Glutamatergic neuron (in vitro differentiated cells): ENCODE measurements at places on chromosomes 4 and X.
A peak's percentile ranks its signal among the peaks of the same experiment; 100 is the strongest.

GRCh38 chrX:154712781-154713740, 37.8 kb downstream of the GAB3 start:
- no peak for DNase-seq

GRCh38 chr4:142095886-142096605, 459.7 kb downstream of the IL15 start:
- no peak for DNase-seq

DNA sequence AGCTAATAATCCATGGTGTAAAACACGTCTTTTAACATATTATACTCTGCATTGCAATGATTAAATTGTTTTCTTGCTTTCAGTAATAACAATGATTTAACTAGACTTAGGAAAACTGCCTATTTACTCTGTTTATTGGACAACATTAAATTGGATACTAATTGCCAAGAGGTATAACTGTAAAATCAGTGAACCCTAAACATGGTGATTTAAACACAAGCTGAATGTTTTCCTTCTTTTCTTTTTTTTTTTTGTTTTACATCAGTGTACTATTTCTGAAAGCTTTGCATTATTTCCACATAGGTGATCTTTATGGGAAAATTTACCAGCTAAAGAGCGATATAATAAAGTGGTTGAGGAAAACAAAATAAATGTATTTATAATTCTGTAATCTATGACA, 276.7 kb downstream of the PCDH7 start:
- DNase-seq, result no peak

DNA sequence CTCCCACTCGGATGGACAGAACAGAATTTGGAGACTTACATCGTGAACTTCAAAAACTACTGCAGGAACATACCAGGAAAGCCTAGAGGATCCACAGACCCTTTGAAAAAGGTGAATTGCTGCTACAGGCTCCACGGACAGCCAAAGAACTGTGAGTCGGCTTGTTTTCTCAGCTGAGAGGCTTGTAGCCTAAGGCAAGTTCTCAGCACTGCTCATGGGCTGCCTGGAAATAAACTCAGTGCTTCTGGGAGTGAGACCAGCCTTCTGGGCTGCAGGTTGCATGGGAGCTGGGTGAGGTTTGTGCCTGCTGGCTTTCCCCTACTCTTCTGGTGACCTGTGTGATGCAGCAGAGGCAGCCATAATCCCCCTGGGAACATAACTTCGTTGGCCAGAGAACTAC, 1397.6 kb downstream of the FAM133A start:
- no peak for DNase-seq

DNA sequence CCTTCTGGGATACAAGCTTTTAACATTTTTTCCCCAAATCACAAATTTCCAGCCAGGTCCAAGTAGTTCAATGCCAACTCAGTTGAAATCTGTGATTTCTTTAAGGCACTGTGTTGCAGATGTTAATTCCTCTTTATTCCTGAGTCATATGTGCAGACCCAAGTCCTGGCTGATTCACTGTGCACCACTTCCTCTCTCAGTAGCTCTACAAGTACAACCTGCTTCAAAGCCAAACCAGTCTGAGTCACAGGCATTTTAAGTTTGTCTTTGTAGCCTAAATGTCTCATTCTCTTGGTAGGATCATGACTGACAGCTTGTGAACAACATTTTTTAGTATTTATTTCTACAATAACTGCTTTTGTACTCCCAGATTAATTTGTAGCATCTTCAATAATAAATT, 165.6 kb upstream of the S100G start:
- DNase-seq, result no peak

GRCh38 chr4:41213625-41214135, 662 bp downstream of the APBB2 start:
- DNase-seq, result peak; percentile 71

DNA sequence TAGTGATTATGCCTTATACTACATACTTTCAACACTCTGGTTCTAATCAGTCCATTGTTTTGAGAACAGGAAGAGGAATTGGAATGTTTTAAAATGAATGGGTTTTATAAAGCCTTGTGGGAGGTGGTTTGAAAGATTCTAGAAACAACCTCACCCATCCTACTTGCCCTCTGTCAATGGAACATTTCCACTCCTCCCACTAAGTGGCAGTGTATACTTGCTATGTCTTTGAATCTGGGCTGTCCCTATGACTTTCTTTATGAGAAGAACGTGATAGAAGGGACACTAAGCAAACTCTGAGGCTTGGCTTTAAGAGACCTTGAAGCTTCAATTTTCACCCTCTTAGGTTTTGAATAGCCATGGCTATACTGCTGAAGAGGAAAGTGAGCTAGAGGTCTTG, 611.2 kb downstream of the PPP4R3C start:
- no peak for DNase-seq

GRCh38 chr4:22502895-22503814, 12.7 kb downstream of the ADGRA3 start:
- no peak for DNase-seq

- DNase-seq, result no peak
Measured at GRCh38 chr4:39568805-39569204, 41.6 kb upstream of the UGDH start.

DNA sequence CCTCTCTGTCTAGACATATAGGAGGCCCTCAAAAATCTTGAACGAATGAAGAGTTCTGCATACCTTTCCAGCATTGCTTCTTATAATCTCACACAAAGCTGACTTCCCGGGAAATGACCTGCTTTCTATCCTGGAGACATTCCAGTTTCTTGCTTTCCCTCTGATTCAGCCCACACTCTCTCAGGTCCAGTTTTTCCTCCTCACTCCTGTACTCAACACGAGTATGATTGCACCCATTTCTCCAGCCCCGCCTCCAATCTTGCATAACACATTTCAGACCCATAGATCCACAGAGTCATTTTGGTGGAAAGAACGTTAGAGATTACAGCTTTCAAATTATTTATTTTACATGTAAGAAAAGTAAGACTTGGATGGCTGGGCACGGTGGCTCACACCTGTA, 127.5 kb upstream of the TLR3 start:
- no peak for DNase-seq

DNA sequence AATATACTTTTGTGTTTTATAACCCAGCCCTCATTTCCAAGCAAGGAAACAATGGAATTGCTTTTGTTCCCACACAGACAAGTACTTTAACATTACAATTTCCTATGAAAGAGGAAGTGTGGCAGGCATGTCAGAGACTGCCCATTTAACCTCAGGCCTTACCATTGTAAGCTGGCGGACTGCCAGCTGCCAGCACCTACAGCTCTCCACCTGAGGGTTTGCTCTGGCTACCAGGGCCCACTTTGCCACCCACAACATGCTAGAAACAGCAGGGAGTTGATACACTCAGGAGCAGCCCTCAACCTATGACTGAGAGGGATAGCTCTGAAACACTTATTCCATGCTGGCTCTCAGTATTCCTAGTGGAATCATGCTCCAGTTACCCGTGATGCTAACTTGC, 152.3 kb upstream of the PRDX4 start:
- no peak for DNase-seq

DNA sequence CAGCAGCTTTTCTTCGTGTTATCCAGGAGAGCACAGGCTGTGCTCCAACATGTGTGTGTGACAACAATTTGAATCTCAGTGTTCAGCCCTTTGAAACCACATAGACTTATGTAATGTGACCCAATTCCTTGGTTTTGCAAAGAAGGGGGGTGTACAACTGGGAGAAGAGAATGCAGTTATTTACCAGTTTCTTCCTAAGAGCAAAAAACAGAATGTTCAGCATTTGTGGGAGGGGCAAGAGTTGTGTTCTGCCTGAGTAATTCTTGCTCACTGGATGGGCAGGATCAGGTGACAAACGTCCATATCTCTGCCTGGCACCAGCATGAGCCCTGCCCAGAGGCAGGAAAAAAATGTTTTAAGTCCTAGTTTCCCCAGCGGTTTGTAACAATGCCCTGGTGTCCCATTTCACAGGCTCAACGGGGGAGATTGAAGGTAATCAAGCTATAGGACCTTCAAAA, 72.0 kb downstream of the PRPS1 start:
- DNase-seq, result no peak

- peak; percentile 43 for DNase-seq
Measured at GRCh38 chrX:44871931-44872820, 812 bp upstream of the KDM6A start.

DNA sequence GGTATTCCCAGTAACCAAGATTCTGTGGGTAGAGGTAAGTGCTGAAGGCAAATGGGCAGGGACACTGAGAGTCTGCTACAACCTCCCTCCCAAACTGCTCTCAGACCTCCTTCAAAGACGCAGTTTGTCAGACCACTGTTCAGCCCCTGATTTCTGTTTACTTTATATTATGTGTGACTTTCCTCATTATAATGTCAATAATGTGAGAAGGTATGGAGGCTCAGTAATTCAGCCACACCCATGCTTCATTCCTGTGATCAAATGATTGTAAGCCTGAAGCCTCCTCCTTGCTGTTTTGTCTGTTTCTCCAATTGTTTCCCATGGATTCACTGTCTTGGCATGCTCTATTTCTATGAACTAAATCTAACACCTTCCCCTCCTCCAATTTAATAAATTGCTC, 75.6 kb downstream of the SYTL5 start:
- DNase-seq, result no peak

GRCh38 chr4:145083891-145084605, 13.9 kb downstream of the ANAPC10 start:
- DNase-seq, result no peak

GRCh38 chrX:143669395-143669794, 33.5 kb upstream of the SLITRK4 start:
- DNase-seq, result no peak

DNA sequence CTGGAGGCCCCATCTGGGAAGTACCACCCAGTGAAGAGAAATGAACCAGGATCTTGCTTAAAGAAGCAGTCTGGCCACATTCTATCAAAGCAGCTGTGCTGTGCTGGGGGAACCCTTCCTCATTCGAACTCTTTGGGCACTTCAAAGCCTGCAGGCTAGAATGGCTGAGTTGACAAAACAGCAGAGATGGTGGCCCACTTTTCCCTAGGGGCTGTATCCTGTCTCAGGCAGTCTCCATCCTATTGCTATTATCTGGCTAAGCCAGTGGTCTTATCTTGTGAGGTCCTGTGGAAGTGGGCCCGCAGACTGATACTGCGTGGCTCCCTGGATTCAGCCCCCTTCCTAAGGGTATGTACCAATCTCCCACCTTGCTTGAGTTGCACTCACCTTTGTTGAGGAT, 114.3 kb downstream of the VSIG4 start:
- DNase-seq, result no peak

GRCh38 chr4:174707051-174707676, 121.9 kb downstream of the GLRA3 start:
- no peak for DNase-seq

DNA sequence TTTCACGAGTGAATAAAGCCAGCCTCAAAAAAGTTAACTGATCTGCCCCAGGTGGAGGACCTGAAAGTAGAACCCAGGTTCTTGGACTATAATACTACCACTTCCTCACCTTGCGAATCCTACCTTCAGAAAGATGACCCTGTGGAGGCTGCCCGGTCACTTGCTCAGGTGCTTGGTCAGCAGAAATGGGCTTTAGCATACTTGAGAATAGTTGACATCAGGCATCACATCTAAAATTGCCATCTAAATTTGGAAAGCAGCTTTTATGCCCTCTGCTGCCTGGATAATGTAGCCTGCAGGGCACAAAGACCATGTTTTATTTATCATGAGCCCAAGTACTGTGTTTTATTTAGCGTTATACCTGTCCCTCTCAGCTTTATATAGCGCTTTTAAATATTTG, 3.0 kb downstream of the BCLAF3 start:
- DNase-seq, result no peak
